ENCODE measurements at places on chromosomes 7 and 10.

DNA sequence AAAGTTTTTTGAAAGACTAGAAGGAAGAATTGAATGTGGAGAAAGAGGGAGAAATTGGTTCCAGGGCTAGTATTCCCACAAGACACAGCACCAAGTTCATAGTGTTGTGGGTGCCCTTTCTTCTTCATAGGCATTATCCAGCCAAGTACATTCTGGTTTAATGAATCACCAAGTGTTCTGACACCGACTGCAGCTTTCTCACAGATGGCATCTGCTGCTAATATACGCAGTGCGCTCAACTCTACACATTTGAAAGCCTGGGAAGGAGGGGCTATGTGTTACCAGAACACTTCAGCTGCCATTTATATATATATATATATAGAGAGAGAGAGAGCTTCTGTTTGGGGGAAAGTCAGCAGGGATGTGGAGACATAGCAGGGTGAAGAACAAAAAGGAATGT lies 1168.4 kb downstream of the GATA3 start:
- no peak for DNase-seq

DNA sequence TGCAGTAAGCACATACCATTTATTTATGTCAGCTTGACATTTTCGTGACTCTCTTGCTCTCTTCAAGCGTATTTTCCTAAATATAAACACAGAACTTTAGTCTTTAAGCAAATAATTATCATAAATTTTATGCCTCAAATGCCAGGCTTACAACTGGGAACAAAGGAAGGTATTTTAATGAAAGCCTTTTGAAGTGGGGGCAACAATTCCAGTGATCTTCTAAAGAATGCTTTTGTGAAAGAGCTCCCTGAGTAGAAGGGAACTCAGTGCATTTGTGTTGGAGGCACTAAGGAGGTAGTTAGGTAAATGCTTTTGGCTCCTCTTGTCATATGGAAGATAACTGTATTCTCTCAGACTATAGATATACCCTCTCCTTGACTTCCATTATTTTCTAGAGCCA lies 104.9 kb downstream of the VPS50 start:
- no peak for DNase-seq

DNA sequence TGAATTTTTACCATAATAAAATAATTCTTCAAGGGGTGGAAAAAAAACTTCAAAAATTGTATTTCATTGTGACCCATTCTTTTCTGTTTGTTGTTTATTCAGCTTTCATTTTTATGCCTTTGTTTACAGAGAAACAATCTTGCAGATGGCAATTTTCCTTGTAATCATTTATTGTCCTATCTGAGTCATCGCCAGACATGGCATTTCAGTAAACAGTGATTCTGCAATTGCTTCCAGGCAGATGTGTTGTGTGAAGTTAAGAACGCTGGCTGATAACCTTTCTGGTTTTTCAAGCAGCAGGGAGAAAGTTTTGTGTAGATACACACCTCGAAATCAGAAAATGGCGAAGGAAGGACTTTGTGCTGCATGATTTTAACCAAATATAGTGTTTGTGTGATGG lies 80.7 kb upstream of the RPA3 start:
- DNase-seq, result no peak

DNA sequence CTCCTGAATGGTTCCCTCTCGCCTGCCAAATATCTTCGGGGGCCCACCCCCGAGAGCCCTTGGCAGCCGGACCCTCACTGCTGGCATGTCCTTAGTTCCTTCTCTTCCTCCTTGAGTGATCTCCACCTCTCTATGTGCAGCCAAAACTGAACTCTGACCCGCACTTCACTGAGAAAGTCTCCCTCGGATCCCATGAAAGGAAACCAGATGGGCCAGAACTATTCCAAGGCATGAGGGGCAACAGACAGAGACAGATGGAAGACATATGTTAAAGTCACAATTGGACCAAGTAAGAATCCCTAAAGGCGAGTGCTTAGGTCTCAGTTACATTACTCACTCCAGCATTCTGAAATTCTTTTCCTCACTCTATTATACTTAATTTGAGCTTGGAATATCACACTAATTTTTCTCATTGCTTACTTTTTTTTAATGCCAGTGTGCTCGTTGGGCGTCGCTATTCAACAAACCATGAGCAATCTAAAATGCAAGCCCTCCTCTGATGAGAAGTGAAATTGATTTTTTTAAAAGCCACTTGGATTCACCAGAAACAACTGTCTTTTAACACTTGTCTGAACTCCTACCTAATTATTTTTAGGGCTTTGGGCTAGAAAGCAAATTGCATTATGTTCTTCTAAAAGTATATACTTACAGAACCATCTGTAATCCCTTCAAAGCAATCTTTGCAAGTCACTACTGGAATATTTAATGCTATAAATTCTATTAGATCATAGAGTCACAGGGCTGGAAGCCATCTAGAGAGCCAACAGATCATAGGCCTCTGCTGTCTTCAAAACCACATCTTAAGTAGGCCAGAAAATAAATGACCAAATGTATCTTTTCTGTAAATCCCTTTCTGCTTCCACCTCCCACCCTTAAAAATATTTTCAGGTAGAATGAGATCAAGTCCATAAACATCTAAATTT lies 43.3 kb upstream of the EZH2 start:
- DNase-seq, result no peak

- no peak for DNase-seq
These were observed 230.1 kb upstream of the PRPS1L1 start for GRCh38 chr7:18257711-18258110.

- DNase-seq, result no peak
These were observed at the start of gene GIMAP6 for GRCh38 chr7:150631866-150632864. TSS of gene GIMAP6 (minus strand) at chr7:150632385. CDS start at chr7:150630142, 2,243 bp downstream.

GRCh38 chr7:3120513-3120912 lies 76.8 kb upstream of the CARD11 start:
- DNase-seq, result no peak

DNA sequence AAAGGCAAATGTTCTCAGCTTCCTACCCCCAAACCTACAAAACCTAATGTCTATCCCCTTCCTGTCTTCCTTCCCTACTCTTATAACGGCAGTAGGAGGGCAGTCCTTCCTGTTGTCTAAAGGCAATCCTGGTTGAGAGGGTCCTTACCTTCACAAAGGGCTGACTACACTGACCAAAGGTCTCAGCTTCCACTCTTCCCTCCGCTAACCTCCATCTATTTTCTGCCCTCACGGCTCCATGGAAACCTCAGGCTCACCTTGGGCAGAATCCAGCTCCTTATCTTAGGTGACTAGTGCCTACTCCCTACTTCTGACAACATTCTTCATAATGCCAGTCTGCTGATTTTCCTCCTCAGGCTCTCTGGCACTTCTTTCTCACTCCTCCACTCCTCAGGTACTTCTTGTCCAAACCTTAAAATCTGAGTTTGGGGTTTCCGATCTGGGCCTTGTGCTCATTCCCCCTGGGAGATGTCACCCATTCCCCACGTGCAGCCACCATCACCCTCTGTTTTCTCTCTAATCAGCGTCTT lies 542 bp downstream of the FBXL13 start:
- no peak for DNase-seq

- DNase-seq, result no peak
These were observed 15.1 kb downstream of the ZNF12 start for GRCh38 chr7:6691609-6692106.

GRCh38 chr10:86079088-86079487 lies 287.5 kb downstream of the GRID1 start:
- no peak for DNase-seq

DNA sequence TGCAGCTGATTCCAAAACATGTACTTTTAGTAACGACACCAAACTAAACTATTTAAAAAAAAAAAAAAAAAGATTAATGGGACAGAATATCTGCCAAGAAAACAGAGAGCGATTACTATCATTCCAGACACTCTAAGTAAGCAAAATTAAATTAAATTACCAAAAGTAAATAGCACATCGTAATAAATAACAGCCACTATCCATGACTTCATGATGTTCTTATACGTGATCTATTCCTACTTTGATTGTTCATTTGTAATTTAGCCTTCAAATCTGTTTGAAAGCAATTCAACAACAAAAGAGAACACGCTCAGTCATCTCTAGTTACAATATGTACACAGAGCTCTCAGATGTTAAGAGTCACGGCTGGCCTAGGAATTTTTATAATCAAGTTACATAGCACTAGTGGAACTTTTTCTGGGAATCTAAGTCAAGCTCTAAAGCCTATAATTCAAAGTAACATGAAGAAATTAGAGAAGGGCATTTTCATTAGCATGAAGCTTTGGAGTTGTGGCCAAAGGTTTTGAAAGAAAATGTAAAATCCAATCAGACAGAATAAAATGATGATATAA lies 241.7 kb upstream of the NEBL start:
- DNase-seq, result no peak

- DNase-seq, result no peak
These were observed 273.4 kb downstream of the PRPF18 start for GRCh38 chr10:13859979-13860654.

DNA sequence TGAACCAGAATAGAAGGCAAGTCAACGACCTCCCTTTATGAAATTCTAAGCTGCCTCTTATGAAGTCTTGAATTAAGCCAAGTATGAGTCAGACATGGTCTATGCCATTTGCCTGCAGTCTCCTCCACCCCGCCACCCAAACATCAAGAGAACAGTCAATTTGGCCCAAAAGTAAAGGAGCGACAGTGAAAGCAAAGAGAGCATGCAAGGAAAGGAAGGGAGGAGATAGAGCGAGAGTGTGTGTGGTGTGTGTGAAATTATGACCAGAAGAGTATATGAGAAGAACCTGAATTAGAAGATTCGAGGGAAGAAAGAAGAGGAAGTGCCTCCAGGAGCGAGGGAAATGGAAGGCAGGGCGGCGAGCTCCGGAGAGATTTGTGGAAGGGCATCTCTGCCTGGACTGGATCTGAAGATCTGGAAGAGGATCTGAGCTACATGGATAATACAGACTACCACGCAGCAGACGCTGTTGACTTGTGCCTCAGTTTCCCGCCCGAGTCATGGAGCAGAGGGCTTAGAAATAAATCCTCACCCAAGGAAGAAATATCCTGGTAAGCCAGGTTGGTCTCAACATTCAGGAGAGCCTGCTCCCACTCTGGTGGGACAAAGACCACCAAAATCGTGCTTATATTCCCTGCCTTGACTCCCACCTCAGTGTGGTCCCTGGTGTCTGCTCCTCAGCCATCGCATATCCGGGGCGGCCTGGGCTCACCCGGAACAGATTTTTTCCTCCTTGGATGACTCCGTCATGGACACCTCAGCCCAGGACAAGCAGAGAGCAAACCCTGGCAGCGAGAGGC lies 459 bp downstream of the ZDHHC6 start:
- DNase-seq, result no peak

DNA sequence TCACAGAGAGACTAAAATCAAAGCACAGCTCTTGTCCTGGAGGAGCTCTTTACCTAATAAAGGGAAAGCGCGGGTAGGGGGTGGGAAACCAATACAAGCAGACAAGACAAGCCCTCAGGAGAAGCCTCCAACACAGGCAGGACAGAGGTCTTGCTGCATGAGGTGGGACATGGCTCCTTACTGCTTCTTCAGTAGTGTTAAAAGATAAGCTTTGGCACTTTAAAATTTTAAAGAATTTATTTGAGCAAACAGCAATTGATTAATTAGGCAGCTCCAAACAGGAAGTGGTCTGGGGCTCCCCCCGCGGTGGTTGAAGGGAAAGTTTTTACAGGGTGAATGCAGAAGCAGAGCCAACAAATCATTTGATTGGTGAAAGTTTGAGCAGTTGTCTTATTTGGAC lies 50.3 kb upstream of the MACC1 start:
- DNase-seq, result no peak

- DNase-seq, result no peak
These were observed 77.1 kb upstream of the CAMK2B start for GRCh38 chr7:44402401-44403060.

DNA sequence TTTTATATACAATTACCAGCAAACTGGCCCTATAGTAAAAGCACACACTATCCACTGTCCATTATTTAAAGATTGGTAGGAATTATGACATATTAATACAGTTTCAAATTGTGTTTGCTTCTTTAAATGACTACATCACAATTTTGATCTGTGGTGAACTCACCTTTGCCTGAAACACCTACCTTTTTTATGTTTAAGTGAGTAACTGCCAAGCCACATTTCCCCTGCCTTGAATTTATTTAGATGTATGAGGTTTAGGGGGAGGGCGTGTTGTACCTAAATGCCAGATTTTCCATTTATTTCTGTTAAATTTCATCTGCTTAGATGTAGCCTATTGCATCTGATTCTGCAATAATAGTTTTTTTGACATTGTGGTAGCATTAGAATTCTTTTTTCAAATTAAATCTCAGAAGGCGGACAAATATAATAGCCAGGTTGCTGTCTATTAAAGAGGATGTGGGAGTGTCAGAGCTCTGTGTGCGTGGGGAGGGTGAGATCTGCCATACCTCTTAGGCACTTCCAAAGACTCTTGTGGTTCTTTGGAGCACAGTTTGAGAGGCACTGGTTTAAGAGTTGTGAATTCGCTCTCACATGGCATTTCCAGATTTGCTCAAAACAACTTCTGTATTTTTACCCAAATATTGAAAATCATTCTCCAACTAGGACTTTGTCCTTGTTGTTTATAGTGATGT lies 13.8 kb downstream of the PIK3CG start:
- DNase-seq, result no peak

DNA sequence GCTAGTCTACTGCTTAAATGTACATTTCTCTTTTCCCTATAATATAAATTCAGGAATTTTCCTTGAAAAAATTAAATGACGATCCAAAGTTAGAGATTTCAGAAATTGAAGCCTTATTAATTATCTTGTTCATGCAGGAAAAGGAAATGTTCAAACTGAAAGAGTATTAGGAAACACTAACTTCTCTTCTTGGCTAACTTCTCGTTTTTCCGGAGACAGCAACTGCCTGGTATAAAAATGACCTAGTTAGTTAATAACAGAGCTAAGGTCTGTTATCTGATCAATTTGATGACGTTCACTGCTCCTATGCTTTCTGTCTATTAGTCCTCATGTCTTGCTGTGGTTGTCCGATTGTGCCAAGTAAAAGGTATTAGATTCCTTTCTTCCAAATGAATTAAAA lies 212.5 kb downstream of the DGKB start:
- no peak for DNase-seq

DNA sequence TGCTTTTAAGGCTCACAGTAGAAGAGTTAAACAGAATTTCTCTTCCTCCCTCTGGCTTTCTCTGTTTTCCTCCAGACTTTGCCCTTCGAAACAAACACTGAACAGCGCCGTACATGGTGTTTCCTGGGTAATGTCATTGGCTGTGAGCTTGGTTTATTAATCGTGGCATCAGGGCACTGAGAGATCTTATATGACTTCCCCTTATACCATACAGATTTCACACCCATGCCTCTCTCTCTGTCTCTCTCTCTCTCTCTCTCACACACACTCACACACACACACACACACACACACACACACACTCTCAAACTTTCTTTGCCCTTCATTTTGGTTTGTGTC lies 195.5 kb downstream of the CREB5 start:
- DNase-seq, result no peak

Measured in GM06990 (cell line).